ENCODE measurements at places on chromosomes 3 and 15.

- DNase-seq, result no peak
Observed at GRCh38 chr3:174335910-174336309, 523.2 kb upstream of the NAALADL2 start.

- DNase-seq, result no peak
Observed at GRCh38 chr3:66997560-66998112, 471 bp upstream of the KBTBD8 start.

GRCh38 chr3:81841540-81841939 is 80.1 kb upstream of the GBE1 start:
- DNase-seq, result no peak

DNA sequence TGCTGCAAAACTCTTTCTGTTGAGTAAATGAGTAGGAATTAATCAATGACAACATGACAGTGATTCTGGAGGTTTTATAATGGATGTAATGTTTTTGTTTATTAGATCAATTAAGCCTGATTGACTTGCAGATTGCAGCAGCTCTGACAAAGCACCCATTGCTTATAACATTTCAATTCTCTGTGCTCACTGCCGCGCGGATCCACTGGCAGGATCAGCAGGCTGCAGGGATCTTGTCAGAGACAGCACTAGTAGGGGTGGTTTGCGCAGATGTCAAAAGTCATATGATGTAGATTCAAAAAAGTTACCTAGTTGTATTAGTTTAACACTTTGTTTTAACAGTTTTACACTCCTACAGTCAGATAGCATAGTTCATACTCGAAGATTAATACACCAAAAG is 93.4 kb downstream of the MBNL1 start:
- DNase-seq, result no peak

- no peak for DNase-seq
Observed at GRCh38 chr15:33678176-33678575, 290.1 kb upstream of the CHRM5 start.

- no peak for DNase-seq
Observed at GRCh38 chr15:32956006-32956405, 238.2 kb downstream of the GREM1 start.

DNA sequence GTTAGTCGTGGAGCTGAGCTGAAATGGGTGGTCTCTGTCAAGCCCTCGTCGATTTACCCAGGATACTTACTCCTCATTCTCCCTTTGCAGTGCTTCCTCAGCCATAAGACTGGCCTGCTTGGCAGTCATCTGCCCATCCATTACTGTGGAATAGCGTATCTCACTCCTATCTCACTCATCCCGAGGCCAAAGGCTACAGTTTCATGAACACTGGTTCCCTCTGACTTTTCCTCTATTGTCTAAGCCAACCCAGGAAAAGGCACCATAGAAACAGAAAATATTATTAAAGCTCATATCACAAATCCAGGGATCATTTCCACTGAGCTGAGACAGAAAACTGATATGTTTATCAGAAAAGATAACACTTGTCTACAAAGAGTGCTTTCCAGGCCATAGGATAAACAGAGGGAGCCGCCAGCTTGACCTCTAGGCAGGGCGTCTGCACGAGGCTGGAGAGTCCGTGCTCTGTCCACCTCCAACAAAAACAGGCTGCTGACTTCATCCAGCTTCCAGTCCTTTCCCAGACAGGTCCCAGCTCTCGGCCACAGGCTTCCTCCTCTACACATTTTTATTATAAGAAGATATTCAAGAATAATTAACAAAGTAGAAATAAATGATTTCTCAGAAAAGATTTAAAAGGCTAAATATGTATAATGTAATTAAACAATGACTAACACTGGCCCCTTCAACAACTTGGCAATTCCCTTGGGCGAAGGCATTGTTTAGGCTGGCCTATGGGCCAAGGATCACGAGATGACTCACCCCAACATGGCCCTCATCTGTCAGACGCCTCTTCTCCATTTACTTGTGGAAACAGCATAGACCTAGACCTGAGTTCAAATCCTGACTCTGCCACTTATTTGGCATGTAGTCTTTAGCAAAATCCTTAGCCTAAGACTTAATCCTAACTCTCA is 27.4 kb upstream of the BOC start:
- no peak for DNase-seq
